Activated effector memory CD4-positive, alpha-beta T cell treated with Interleukin-2 at 50 U/mL for 16 hours (primary cell): ENCODE measurements at places on chromosomes 6 and 20.

DNA sequence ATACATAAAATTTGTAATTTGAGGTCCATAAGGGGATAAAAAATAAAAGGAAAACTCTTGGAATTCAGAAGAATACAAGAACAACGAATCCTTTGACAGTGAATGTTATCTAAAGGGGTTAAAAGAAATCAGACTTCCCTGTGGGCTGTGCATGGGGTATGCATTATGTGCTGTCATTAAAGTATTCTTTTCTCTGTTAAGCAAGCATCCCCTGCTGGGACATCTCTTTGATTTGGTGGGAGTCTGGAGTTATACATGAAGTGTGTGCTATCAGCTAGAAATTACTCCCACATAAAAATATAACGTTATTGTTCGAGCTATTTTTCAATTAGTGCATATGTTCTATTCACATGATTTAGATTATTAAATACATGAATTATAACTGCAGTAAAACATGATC lies 195.2 kb downstream of the CENPW start:
- no peak for DNase-seq

GRCh38 chr20:50561379-50562078 lies 51.3 kb downstream of the PTPN1 start:
- no peak for DNase-seq

- no peak for DNase-seq
Observed at GRCh38 chr20:14643556-14643955, 306.1 kb upstream of the FLRT3 start.

DNA sequence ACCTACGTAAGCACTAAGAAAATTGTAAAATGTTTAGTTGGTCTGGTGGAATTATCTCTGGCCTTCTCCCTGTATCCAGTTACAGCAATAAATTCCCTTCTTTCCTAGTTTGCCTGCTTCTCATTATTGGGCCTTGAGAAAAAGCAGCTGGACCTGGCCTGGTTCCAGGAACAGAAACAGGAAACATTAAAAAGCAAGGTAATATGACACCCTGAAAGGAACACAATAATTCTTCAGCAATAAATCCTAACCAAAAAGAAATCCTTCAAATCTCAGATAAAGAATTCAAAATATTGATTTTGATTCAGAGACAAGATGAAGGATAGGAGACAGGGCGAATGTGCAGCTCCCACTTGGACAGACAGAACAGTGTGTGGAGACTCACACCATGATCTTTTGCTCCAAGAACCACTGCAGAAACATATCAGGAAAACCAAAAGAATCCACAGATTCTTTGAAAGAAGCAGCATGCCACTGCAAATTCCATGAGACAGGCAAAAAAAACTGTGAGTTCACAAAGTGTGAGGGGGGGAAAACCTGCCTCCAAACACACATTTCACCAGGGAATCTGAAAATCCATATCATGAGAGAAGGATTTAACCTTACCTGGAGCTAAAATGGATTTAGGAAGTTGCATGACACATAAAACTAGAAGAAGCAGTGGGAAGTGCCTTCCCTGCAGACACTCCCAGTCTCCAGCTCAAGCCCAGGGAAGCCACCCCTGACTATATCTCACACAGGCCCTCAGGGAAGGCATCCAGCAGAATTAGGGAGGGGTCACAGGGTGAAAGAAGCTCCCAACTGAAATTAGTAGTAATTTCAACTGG lies 28.9 kb downstream of the TREM1 start:
- DNase-seq, result no peak

- DNase-seq, result no peak
Observed at GRCh38 chr20:63071541-63072181, 64.9 kb upstream of the BHLHE23 start.

GRCh38 chr6:166413491-166413951 lies 30.8 kb upstream of the MPC1 start:
- no peak for DNase-seq

- no peak for DNase-seq
Observed at GRCh38 chr20:49568278-49569151, 578 bp upstream of the PTGIS start.

DNA sequence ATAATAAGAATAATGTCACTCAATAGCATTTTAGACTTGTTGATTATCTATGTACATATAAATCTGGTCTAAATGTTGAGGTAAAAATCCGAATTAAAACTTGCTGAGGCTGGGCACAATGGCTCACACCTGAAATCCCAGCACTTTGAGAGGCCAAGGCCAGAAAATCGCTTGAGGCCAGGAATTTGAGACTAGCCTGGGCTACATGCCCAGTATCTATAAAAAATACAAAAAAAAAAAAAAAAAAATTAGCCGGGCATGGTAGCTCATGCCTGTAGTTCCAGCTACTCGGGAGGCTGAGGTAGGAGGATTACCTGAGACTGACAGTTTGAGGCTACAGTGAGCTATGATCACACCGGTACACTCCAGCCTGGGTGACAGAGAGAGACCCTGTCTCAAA lies 34.2 kb upstream of the SUPT3H start:
- DNase-seq, result no peak

GRCh38 chr20:46406986-46407670 lies 713 bp upstream of the ELMO2 start:
- DNase-seq, result peak; percentile 69

GRCh38 chr6:102773636-102774035 lies 1380.1 kb downstream of the GRIK2 start:
- DNase-seq, result no peak

GRCh38 chr6:163468738-163469137 lies 54.2 kb downstream of the QKI start:
- no peak for DNase-seq

DNA sequence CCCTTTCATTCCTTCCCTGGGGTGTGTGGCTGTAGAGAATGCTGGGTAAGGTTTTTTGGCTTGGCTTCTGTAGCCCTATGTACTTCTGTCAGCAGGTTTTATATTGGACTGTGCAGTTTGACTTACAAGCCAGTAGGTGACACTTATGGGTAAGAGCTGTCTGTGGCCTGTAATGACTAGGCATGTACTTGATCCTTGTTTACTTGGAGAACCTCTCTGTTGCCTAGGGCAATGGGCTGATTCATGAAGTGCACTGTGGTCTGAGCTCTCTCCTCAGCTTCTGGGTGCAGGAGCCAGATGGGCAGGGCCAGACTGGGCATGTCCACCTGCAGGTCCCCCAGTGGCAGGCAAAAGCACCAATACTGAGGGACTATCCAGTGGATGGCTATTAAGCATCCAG lies 544.6 kb downstream of the ADGRB3 start:
- no peak for DNase-seq
